ENCODE measurements at places on chromosomes 1 and 21.

- no peak for DNase-seq
These were observed 73.0 kb upstream of the LAPTM5 start for GRCh38 chr1:30830537-30830936.

DNA sequence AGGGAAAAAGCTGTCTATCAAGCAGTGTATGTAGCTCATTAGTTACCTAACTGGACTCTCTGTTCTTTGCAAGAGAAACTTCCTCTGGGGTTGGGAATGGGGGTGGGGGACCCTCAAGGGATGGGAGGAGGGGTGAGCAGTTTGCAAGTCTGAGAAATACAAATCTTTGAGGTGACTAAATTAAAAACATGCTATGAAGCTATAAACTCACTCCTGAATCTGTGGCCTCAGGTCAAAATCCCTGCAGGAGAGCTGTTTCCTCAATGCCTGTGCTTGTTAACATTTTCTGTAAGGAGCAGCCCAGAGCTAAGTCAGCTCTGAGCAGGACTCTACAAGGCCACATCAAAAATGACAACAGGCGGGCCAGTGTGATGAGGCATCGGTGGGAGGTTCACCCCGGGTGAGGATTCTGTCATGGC is 32.8 kb upstream of the PTPRC start:
- DNase-seq: no peak

GRCh38 chr1:92992054-92992453 is 30.8 kb upstream of the DIPK1A start:
- DNase-seq: no peak

DNA sequence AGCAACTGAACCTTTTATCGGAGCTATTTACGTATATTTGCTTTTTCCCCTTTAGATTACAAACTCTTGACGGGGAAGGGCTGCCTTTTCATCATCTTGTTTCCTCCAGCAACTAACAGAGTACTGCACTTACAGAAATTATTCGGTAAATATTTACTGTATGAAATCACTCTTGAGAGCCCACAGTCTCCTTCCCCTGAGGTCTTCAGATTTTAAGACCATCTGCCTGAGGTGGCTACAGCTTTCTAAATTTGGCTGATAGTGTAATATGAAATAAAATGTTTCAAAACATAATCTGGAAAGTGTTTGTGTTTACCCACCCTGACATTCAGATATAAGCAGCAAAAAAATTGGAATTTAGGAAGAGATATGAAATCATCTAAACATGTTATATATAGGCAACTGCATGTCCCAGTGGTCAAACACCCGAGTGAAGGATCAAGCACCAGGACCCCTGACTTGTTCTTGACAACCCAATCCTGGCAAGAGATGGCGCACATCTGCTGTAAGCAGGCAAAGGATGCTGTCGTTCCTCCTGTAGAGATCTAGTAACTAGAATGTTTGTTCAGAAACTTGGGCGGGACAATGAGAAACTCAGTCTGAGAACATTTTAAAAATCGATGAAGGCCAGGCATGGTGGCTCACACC is 60.9 kb downstream of the SIPA1L2 start:
- DNase-seq: no peak

GRCh38 chr1:174999936-175000696 is at the start of gene CACYBP:
Gene CACYBP (plus strand): TSS chr1:174999947. CDS start chr1:175000181, 234 bp downstream.
- DNase-seq: peak; percentile 28

DNA sequence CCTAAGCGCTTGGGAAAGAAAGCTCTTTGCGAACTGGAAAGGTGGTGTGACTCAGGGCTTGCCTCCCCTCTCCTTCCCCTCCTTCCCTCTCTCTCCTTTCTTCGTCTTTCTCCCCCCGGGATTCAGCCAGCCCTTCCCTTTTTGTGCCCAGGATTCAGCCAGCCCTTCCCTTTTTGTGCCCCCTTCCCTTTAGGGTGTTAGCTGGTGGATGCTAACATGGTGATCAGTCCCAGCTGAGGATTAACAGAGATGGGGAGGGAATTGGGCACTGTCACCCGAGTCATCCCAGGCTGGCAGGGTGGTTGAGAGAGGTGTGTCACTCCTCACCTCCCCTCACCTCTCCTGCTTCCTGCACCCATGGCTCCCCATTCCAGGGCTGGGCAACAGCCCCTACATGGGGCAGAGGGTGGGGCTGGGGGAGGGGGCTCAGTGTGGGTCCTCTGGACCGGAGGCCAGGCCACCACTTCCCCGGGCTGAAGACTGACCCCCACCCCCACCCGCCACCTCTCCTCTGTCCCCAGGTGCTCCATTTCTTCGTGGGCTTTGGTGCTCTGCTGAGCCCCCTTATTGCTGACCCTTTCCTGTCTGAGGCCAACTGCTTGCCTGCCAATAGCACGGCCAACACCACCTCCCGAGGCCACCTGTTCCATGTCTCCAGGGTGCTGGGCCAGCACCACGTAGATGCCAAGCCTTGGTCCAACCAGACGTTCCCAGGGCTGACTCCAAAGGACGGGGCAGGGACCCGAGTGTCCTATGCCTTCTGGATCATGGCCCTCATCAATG is 51.5 kb downstream of the ELK4 start:
- no peak for DNase-seq

- DNase-seq: peak; percentile 81
These were observed at the start of gene THEMIS2 for GRCh38 chr1:27872059-27872801. Gene THEMIS2 (plus strand): TSS chr1:27872544. CDS start chr1:27872572, 28 bp downstream.

DNA sequence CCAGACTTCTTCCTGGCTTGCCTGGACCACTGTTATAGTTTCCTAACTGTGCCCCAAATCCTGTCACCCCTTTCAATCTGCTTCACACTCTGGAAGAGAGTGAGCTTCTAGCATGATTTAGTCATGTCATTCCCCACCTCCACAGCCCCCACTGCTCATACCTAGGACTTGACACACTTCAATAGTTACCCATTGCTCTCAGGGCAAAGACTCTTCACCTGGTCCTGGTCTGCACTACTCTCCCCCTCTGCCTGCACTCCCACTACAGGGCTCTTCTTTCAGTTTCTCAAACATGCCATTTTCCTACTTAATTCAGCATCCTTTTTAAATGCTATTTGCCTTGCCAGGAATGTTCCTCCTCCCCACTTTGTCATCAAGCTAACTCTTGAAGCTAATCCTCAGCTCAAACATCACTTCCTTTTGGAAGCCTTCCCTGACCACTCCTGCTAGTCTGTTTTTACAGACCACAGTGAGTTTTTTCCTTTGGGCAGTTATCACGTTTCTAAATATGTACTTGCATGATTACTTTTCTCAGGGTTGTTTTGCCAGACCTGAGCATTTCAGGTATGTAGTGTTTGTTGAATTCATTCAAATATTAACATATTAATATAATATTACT is 24.7 kb downstream of the CYP2J2 start:
- no peak for DNase-seq

GRCh38 chr1:172448995-172449584 is 5.2 kb upstream of the PIGC start:
- no peak for DNase-seq

- no peak for DNase-seq
These were observed 7.5 kb downstream of the PTPRU start for GRCh38 chr1:29243871-29244200.

GRCh38 chr1:222709700-222710153 is 2.6 kb downstream of the AIDA start:
- DNase-seq: no peak

DNA sequence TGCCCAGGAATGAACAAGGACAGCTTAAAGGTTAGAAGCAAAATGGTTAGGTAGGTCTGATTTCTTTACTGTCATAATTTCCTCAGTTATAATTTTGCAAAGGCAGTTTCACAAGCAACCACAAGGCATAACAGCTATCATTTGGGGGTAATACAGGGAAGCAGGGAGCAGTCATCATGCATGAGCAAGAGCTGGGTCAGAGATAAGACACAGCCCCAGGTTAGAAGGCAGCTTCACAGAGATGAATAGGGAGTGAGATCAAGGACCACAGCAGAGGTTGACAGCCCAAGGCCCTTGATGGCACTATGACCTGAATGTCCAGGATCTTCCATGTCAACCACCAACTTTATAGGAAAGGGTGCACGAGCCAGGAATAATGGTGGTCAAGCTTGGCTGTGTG is 9.0 kb upstream of the CSRP1 start:
- no peak for DNase-seq

- no peak for DNase-seq
These were observed 228.9 kb upstream of the ADGRL4 start for GRCh38 chr1:79235301-79236002.

GRCh38 chr1:28790377-28791035 is 21.5 kb upstream of the OPRD1 start:
- no peak for DNase-seq

DNA sequence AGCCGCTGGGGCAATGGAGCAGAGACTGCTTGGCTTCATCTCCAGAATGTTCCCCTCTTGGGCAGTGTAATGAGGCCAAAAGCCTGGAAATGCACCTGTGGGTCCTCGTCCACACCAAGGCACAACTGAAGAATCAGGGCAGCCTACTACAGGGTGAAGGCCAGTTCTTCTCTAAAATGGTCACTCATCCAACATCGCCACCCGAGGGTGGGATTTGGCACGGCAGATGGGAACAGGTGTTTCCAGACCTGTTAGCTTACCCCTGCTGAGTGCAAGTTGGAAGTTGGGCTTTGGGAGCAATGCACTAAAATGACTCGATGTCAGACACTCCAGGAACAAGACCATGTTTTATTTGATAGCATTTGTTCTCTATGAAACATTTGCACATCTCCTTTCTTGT is 543.7 kb downstream of the NPHP4 start:
- peak; percentile 18 for DNase-seq

- DNase-seq: no peak
These were observed 8.2 kb upstream of the IRF2BP2 start for GRCh38 chr1:234617986-234618736.

GRCh38 chr1:56171670-56172069 is 407.7 kb downstream of the PLPP3 start:
- DNase-seq: no peak

GRCh38 chr1:238672262-238672661 is 714.1 kb upstream of the CHRM3 start:
- DNase-seq: no peak

DNA sequence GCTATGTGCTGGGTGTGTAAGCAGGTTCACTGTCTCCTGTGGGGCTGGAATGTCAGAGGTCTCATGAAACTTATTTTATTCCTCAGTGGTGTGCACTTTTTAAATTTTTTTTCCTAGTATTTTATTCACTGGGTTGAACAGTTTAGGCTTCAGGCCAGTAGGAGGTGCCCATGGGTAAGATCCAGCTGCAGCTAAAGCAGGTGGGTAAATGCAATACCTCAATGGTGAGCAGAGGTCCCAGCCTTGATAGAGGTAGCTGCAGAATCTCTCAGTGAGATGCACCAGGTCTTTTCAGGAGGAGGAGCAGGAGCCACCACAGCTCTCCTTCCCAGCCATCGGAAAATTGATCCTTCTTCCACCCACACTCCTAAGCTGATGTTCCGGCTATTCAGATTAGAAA is 12.6 kb upstream of the OR6N2 start:
- peak; percentile 23 for DNase-seq

DNA sequence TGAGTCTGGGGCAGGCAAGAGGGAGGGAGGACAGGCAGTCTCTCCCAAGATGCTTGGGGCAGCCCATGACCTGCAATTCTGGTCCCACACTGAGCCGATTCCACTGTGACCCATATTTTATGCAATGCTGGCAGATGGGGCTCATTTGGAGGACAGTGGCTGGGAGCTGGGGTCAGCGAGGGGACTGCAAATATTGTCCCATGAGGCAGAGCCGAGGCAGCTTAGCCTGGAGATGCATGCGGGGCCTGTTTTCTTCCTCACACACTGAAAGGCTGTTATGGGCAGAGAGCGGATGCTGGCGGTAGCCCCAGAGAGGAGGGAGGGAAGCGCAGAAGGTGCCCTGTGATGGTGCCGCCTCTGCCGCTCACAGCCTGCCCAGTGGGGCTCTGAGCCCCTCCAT is 128.5 kb upstream of the POU3F1 start:
- no peak for DNase-seq

GRCh38 chr1:183847641-183848040 is 42.7 kb downstream of the RGL1 start:
- DNase-seq: no peak

DNA sequence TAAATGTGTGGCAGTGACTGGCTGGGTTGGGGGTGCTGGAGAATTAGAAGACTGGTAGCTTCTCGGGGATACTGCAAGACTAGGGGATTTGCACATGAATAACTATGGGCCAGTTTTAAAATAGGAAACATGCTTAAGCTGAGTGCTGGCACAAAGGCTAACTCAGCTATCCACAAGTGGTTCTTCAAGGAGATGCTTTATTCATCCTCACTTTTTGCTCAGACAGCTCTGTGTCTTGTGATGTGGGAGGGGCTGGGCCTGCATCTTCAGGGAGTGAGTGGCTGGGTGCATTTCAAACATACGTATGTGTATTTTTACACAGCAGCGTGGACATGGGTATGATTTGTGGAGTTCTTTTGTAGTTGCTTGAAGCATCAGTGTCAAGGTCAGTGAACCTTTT is 2.3 kb downstream of the COQ8A start:
- no peak for DNase-seq

- DNase-seq: no peak
These were observed 2.4 kb upstream of the FCRL4 start for GRCh38 chr1:157600236-157600635.
